ENCODE measurements at places on chromosomes 6 and 20. TPM values are rescaled to one million over a fixed set of nuclear protein-coding genes. Genes with fewer than 3 reads are reported as not detected.

Gene CNBD2
- 1.5 TPM for total RNA-seq

Gene OR2H1
- not detected for total RNA-seq

Gene GLO1
- total RNA-seq = 75.3 TPM

Gene HBS1L
- total RNA-seq = 113 TPM

Gene ROMO1
- total RNA-seq = 100 TPM

Gene HAO1
- total RNA-seq = not detected

Gene FILIP1
- 0.33 TPM for total RNA-seq

Measured in smooth muscle cell of the pulmonary artery (primary cell).